ENCODE measurements at places on chromosomes 1 and 21. TPM values are rescaled to one million over a fixed set of nuclear protein-coding genes. Genes with fewer than 3 reads are reported as not detected.
A peak's percentile ranks its signal among the peaks of the same experiment; 100 is the strongest.

DNA sequence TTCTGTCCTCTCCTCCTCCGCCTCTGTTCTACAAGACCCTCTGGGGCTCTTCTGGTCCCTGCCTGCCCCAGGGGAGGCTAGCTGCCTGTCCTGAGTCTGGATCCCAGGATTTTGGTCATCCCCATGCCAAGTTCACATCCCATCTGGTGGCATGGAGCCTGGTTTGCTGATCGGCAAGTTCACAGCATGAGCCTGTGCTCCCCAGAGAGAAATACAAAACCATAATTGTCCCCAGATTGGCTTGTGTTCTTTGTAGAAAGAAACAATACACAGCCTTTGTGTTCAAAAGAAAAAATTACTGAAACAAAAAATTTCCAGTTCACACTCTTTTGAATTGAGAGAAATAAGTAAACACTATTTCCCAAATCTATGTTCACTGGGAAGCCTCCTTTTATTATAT is 149.4 kb upstream of the ZC3H12A start:
- DNase-seq, result no peak

- DNase-seq, result peak; percentile 27
Observed at GRCh38 chr1:228478326-228478725, 8.9 kb upstream of the RNF187 start.

DNA sequence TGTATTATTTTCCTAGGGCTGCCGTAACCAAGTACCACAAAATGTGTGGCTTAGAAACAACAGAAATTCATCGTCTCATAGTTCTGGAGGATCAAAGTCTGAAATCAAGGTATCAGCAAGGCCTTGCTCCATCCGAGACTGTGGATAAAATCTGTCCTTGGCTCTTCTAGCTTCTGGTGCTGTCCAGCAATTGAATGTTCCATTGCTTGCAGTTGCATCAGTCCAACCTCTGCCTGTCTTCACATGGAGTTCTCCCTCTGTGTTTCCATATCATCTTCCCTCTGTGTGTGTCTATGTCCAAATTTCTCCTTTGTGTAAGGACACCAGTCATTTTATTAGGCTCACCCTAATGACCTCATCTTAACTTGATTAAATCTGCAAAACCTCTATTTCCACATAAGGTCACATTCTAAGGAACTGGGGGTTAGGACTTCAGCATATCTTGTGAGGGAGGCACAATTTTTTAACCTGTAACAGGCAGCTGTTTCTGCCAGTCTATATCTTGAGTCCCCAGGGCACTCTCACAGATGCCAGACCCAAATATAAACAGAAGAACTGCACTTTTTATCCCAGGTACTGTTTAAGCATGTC is 84.2 kb downstream of the ERG start:
- no peak for DNase-seq

- DNase-seq, result no peak
Observed at GRCh38 chr1:8527941-8528340, 210.0 kb downstream of the SLC45A1 start.

Gene PEAR1
- total RNA-seq, result 5.6 TPM

GRCh38 chr1:192626366-192627179 is 9.4 kb upstream of the RGS13 start:
- no peak for DNase-seq

Gene KRTAP6-3
- not detected for total RNA-seq

Gene CNR2
- not detected for total RNA-seq

GRCh38 chr21:37427221-37427620 is 60.6 kb downstream of the DYRK1A start:
- no peak for DNase-seq

Gene VASH2
- 0.38 TPM for total RNA-seq

- DNase-seq, result no peak
Observed at GRCh38 chr1:112761714-112762480, 46.8 kb upstream of the PPM1J start.

Gene CAMK1G
- not detected for total RNA-seq

Gene CHI3L1
- total RNA-seq, result 7.4 TPM

Gene RGS13
- 0.27 TPM for total RNA-seq

DNA sequence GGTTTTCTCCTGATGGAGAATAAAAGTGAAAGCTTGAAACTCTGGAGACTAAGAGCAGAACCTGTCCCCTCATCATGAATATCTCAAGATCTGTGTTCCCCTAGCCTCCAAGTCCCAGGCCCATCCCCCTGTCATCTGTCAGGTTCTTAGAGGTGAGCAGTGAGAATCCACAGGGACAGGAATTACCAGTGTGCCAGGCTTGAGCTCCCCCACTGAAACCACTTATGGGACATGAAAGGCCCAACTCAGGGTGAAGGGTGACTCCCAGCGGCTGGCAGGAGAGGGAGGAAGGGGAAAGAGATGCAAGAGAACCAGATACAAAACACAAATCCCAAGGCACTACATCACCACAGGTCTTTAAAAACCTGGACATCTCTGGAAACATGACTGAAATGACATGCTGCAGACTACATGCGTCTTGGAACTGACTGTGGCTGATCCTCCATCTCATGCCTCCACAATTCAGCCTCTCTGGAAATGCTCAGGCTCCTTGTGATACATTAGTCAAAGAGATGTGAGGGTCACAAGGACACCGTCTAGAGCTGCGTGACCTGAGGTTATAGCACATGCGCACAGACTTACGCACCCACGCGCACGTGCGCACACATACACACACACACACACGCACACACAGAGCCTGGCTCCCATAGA is 6.8 kb upstream of the LY9 start:
- DNase-seq, result no peak

DNA sequence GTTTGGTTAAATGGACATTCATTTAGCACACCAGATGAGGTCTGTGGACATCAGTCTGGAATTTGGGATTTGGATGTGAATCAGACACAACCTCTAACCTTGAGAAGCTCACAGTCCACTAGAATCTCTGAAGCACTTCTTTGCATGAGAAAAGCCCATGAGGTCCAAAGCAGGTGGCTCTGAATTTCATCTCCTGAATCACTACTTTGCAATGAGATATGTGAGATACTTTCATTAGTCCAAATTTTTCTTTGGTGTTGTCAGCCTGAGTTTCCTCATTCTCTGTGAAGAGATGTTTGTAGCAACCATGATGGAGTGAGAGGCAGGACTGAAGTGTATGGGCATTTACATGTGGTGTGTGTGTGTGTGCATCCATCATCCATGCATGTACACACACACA is 16.5 kb upstream of the LCE2D start:
- DNase-seq, result no peak

- no peak for DNase-seq
Observed at GRCh38 chr1:10657088-10657847, 139.2 kb downstream of the CASZ1 start.

- peak; percentile 83 for DNase-seq
Observed at GRCh38 chr1:85611856-85612255, 31.3 kb downstream of the CCN1 start.

Gene EGLN1
- 47.5 TPM for total RNA-seq

DNA sequence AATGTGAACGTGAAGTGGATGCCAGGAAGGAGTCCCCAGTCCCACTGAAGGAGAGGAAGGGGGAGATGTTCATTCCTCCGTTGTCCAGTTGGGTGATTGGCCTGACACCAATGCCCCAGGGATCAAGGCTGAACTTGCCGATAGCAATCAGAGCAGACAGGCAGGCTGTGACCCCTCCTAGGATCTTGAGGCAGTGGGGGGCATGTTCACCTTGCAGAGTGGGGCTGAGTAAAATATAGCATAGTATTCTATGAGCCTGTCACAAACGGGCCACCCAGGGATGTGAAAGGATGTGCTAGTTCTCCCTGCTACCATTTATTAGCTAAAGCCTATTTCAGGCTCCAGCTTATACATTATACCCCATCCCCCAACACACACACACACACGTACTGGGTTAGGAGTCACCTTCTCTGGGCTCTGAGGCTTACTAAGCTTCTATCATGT is 80.7 kb upstream of the CD34 start:
- no peak for DNase-seq

Gene NEXN
- total RNA-seq, result 532 TPM

- peak; percentile 72 for DNase-seq
Observed at GRCh38 chr1:110591956-110592355, 14.2 kb downstream of the KCNA2 start.

GRCh38 chr1:247322849-247323586 is 8.6 kb downstream of the ZNF496 start:
- no peak for DNase-seq

Gene DTL
- 0.48 TPM for total RNA-seq

DNA sequence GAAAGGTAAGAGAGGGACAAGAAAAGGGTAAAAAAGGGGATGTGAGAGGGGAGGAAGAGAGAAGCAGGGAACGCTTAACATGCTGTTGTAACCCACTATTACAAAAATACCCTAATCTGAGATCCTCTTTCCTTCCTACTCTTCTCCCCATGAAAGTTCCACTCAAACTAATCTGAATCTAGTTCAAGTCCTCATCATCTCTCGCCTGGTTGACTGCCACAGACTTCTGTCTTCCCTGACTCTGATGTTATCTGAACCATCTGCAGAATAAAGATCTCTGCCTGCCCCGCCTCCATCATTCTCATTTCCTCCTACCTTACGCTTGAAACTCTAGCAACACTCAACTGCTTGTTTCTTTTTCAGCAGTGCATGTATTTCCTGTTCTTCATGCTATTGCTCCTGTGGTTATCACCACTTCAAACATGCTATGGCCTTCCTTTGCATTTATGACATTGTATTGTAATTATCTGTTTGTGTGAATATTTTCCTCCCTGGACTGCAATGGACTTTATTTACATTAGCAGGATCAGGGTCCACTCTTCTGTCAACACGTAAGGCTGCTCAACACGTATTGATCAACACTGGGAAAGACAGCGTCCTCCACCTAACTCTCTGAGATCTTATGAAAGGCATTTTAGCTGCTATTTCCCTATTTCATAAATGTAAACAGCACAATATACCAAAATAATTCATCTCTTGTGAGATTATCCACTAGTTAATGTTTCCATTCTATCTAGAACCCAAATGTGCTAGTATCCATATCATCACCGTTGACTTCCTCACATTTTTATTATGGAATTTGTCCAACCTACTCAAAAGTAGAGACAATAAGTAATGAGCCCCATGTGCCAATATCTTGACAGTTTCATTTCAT is 215.5 kb upstream of the USP25 start:
- no peak for DNase-seq

DNA sequence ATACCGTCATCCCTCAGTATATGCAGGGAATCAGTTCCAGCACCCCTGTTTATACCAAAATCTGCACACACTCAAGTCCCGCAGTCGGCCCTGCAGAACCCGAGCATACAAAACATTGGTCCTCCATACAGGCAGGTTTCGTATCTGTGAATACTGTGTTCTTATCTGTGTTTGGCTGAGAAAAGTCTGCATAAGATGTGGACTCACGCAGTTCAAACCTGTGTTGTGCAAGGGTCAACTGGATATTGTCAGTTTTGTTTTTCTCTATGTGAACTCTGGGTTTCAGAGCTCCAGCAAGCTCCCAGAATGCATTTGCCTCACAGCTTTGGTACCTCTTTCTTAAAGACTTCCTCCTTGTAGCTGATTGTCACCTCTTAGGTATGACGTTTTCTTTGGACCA is 100.6 kb downstream of the NR5A2 start:
- no peak for DNase-seq

DNA sequence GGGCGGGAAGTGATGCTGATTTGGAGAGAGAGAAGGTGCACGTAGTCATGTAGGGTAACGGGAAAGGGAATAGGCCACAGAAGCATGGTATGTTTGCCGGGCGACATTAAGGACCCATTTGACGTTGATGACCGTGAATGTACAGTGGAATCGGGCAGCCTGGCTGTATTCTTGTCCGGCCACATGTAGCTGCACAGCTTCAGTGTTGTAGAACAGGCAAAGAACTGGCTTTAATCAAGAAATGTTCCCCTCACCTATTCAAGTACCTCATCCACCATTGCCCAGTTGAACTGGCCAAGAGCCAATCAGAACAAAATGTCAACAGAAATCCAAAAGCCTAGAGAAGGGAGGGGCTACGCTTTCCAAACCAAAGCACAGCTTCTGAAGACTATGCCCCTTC is 104.8 kb downstream of the DHRS3 start:
- DNase-seq, result no peak

GRCh38 chr21:33071770-33072306 is 1.9 kb downstream of the OLIG1 start:
- DNase-seq, result no peak

DNA sequence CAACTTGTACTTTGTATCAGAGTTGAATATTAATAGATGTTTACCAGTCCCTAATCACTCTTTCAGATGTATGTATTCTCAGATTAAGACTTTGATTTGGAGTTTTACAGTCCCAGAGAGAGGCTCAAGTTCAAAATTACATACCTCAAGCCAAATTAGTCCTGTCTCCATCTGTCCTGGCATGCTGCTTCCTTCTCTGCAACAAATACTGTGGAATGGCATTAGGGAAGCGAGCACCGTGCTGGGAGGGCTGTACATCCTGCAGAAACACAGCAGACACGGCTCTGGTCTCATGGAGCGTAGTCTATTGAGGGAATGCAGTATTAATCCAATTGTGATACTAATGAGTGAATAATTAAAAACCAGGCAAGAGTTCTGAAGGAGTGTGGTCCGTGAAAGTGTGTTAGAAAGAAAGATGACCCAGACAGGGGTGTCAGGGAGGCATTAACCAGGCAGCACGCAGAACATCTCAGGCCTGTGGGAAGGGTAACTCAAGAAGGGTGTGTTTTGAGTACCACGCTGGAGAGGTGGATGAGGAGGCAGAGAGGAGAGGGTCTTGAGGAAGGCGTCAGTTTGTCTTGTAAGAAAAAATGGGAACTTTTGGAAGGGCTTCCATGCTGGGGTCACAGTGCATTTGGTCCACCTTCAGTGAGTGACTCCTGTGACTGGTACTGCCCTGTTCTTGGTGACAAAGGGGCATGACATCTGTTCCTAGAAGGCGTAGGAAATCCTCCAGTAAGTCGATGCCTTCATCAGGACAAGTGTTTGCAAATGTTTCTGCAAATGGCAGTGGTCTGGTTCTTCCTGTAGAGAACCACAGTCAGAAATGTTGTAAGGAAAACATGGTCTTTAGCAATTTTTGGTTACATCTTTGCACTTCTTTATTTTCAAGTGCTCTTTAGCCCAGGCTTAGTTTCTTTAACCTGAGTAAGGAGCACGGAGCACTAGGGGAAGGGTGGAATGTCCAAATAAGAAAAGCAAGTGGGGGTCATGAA is 1.6 kb downstream of the RAB4A start:
- DNase-seq, result no peak

Gene POFUT2
- 20.1 TPM for total RNA-seq

DNA sequence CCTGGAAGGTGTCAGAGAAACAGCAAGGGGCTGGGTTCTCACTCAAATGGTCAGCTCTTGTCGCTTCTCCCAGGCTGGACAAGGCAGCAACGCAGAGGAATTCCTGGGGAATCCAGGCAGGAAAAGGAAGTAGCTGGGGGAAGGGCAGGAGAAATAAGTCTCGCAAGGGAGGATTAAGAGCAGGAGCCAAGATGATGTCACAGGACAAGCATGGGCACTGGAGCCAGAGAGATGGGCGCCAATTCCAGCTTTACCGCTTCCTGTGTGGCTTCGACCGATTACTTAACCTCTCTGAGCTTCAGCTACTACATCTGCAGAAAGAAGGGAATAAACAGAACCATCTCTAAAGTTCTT is 70.5 kb downstream of the SSBP3 start:
- peak; percentile 83 for DNase-seq

Gene CRYBG2
- total RNA-seq, result not detected

Gene OR2L8
- not detected for total RNA-seq

GRCh38 chr1:167472752-167473521 is 45.4 kb downstream of the CD247 start:
- DNase-seq, result no peak

- DNase-seq, result peak; percentile 31
Observed at GRCh38 chr21:42160765-42161164, 58.2 kb upstream of the ABCG1 start.

GRCh38 chr1:229989591-229990248 is 77.3 kb upstream of the GALNT2 start:
- DNase-seq, result no peak

- DNase-seq, result no peak
Observed at GRCh38 chr21:46504666-46505065, 46.0 kb downstream of the DIP2A start.

Gene PTGS2
- total RNA-seq, result 0.81 TPM

Data from cardiac septum (tissue), 1 donor.